ENCODE measurements at places on chromosomes 16 and 17.

GRCh38 chr16:13702614-13703013, 217.3 kb upstream of the ERCC4 start:
- DNase-seq, result no peak

DNA sequence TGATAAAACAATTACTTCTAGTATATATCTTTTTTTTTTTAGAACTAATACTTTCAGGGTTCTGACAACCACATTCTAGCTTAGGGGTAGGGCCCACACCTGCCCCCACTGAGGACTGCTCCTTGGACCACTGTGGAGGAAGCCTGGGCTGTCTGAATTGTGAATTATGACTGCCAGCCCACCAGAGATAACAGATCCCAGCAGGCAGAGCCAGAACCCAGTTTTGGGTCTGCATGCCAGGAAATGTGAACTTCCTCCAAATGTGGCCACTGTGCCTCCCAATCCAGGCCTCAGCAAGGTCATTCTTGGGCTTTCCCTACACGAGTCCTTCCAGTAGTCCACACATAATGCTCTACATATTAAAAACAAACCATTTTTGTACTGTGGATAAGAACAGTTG, 15.9 kb downstream of the VEZF1 start:
- DNase-seq, result no peak

DNA sequence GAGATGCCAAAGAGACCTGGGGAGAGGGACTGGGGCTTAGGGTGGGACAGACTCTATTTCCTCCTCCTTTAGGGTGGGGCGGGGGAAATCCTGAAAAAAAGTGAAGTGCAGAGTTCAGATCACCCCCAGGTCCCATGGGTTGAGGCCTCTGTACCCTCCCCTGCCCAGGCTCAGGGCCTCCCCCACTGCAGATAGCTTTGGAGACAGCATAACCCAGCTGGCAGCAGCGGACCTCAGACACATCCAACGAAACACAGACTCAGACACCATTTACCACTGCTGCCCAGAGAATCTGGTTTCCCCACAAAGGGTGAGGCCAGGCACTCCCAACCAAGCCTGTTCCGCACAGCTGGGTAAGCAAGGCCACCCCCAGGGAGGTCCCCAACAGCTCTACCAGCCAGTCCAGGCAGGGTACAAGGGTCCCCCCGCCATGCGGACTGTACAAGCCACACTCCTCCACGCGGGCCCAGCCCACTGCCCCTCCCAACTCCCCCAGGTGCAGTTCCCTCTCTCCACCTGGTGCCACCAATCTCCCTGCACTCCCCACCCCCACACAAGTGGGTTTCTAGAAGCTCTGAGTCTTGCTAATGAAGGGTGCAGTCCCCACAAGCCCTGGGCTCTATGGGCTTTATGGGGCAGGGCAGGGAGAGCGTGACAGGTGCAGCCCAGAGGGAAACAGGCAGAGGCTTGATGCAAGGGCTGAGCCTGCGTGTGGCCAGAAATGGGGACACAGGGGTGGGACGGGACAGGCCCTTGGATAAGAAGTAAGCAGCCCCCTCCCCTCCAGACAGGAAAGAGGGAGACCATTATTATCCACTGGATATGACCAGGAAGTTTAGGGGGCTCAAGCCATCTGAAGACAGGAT, 8.9 kb downstream of the RHBDF2 start:
- DNase-seq, result peak; percentile 78

GRCh38 chr17:57739402-57740234, 5.5 kb downstream of the CCDC182 start:
- no peak for DNase-seq

GRCh38 chr16:75236232-75236631, 15.2 kb downstream of the BCAR1 start:
- DNase-seq, result no peak

DNA sequence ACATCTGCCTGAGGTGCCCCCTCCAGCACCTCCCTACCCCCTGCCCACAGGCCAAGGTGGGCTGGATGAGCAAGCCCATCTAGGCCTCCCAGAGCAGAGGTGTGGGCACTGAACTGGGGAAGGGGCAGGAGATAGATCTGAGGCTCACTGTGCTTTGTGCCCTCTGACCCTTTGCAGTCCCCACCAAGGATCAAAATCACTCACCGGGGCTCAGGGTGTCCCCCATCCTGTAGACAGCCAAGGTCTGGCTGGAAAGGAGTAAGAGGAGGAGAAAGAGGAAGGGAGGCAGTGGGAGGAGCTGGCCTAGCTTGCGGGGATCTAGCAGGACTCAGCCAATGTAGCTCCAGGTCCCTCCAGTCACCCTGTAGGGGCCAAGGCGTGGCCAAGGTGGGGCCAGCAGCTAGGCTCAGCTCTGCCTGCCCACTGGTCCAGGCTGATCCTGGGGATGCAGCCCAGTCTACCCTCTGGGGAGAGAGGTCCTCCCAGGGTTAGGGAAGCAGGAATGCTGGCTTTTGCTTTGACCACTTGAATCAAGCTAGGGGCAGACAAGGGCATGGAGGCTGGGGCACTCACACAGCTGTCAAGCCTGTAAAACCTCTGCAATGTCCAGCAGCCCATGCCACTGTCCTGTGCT, 1.8 kb downstream of the SLC12A4 start:
- DNase-seq, result peak; percentile 15

GRCh38 chr16:83912519-83913244, 13.8 kb downstream of the MLYCD start:
- no peak for DNase-seq

- DNase-seq, result no peak
Measured at GRCh38 chr17:48970224-48970623, 1.8 kb upstream of the GIP start.

DNA sequence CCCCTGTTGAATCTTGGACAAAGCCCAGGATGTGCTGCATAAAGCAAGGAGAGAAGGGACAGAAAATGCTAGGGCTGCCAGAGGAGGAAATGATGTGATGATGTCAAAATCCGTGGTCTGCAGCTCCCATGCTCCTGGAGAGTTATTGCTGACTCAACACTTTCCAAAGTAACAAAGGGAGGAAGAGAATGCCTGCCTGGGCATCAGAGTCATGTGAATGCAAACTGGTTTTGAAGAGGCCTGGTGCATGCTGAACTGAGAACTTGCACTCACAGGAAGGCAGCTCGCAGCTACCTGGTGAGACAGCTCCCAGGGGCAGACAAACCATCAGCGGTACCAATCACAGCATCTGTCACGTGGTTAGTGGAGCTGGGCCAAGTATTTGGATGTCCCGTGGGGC, 2.8 kb downstream of the MARVELD3 start:
- DNase-seq, result no peak

- DNase-seq, result no peak
Measured at GRCh38 chr16:84190731-84191388, at the start of gene ADAD2. TSS of gene ADAD2 (plus strand) at chr16:84191157. CDS start at chr16:84191231, 74 bp downstream.

DNA sequence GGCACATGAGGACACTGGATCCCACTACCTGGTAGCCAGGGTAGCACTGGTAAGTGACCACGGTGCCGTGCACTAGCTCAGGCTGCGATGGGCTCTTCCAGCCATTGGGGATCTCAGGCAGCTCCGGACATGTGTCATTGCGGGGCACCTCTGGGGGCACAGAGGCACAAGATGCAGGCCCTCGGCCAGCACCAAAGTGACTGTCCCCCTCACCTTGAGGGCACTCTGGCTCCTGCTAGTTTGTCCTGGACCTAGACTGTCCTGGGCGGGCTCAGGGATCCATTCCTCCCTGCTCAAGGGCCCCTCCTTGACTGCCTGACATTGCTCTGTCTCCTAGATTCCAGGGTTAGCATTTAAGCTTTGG, 6.7 kb upstream of the PHF12 start:
- no peak for DNase-seq

DNA sequence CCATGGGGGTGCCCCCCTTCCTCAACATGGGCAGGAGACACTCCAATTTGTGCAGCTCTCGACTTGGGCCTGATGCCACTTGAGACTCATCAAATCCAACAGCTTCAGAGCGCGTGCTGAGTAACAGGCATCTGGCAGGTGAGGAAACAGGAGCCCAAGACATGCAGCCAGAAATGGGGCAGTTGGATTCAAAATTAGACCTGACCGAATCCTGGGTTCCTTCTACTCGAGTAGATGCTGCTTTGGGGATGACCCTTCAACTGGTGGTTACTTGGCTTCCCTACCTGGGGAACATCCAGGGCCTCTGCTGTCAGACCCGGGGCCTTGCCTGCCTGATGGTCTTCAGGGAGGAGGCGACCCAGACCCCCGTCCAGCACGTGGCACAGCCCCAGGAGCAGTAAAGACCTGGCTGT, 488 bp upstream of the NTN3 start:
- DNase-seq, result no peak
